SHP77 (cell line): ENCODE measurements at places on chromosomes 1 and 21.

DNA sequence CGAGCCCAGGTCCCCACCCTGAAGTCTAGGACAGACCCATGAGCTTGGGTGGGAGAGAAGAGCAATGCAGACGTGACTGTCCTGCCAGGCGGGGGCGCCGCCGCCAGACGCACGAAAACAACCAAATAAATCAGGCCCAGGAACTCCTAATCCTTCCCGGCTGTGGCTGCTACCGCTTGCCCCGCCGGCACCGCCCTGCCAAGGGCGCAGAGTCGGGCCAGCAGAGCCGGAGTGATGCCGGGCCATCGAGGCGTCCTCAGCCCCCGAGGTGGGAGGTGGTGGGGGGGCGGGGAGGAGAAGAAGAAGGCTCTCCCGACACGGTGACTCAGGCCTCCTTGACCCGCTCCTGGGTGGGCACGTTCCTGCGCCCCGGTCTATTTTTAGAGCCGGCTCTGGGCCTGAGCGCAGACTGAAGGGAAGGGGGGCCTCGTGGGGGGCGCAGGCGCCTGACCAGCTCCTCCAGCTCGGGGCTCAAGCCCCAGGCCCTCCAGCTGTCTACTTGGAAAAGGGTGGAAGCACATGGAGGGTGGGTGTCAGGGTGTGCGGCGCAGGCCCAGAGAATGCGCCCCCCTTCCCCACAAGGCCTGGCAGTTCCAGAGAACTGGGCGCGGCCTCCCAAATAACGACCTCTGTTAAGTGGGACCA, 10.7 kb upstream of the COL16A1 start:
- peak; percentile 61 for DNase-seq

- DNase-seq, result no peak
Observed at GRCh38 chr1:47926461-47926999, 70.7 kb downstream of the TRABD2B start.

- DNase-seq, result no peak
Observed at GRCh38 chr1:42317308-42317707, 17.7 kb downstream of the FOXJ3 start.

DNA sequence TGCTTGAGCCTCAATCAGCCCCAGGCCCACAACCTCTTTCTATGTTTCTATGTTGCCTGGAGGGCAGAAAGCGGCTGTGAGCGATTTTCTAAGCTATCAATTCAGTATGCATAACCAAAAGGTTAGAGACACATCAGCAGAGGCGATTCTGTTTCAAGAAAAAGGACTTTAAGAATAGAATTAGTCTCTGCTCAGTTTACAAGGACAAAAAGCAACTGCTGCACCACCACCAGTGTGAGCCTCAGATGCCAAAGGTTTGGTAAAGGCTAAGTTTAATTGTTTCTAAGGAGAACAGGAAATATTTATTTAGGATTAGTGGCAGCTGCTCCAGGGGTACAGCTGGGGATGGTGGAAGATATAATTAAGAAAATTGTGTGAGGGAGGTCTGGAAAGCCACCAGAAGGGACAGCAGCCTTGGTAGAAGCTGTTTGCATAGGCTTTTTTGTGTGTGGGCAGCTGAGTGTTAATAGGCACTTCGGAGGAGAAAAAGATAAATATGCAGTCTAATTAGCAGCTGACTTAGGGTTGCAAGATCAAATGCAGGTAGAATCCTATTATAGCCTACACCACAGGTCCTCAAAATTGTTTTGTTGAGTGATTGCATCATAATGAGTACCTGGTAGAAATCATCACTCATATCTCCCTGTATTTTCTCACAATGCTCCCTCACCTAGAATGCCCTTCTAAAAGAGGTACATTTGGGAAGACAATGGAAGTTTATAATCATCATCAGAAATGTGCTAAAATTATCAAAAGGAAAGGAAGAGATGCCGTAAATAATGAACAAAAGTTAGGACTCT, 35.8 kb downstream of the ZC3H11B start:
- peak; percentile 78 for DNase-seq

GRCh38 chr1:174643206-174643605, 195.4 kb downstream of the GPR52 start:
- no peak for DNase-seq

DNA sequence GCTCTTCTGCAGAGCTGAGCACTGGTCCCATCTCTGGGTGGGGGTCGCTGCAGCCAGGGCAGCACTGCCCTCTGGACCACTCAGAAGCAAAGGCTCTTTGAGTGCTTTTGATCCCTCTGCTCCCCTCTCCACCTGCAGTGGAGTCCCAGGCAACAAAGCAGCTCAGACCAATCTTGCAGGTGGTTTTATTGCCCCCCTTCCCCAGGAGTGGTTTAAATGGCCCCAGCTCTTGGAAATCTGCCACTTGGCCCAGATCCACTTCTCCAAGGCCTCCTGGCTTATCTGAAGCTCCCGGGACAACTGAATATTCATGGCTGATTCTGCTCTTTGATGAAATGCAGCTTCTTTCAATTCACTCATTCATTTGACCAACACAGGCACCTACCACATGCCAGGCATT, 2.7 kb downstream of the STUM start:
- DNase-seq, result peak; percentile 42

GRCh38 chr1:200880212-200880611, 7.4 kb downstream of the GPR25 start:
- DNase-seq, result no peak

DNA sequence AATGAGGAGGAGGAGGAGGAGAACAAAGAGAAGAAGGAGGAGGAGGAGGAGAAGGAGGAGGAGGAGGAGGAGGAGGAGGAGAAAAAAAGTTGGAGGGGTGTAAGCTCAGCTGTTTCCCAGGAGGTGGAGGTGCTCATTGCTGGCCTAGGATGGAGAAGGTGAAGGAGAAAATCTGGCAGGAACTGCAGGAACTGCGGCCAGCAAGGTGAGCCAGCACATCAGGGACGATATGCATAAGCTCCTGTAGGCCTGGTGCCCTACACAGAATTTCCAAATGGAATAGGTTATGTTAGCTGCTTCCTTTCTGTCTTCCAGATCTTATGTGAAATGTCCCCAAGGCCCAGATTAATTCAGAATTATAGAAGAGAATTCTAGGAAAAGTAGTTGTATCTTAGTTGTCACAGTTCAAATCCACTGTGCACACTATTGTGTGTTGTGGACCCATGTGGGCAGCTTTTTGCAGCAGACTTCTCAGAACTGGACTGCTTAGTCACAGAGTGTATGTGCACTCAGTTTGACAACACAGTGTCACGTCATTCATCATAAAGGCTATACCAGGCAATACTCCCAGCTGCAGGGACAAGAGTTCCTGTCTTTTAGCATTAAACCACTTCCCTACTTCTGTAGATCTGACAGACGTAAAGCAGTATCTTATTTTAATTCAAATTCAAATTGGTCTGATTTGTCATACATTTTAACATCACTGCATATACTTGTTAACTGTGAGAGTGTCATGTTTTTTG, 303.7 kb downstream of the HLX start:
- DNase-seq, result peak; percentile 4

- DNase-seq, result peak; percentile 53
Observed at GRCh38 chr21:36825658-36826057, 126.7 kb downstream of the SIM2 start.

GRCh38 chr1:99603699-99604560, 42.0 kb upstream of the PALMD start:
- no peak for DNase-seq

GRCh38 chr1:151819976-151820623, 11.5 kb downstream of the RORC start:
- no peak for DNase-seq

DNA sequence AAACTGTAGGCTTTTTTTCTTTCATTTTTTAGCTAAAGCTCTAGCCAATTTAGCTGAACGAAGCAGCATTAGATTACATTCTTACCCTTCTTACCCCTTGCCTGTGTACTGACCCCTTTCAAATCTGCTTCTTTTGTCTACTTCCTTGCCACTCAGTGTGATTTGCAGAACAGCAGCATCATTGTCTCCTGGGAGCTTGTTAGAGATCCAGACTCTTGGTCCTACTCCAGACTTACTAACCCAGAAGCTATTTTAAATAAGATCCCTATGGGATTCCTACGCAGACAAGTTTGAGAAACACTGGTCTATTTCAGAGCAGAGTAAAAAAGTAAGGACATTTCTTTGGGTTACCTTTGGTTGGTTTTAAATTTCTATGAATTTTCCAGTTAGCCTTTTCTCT, 13.8 kb downstream of the LRRC39 start:
- DNase-seq, result no peak

GRCh38 chr1:76268341-76268740, 193.8 kb downstream of the ST6GALNAC3 start:
- no peak for DNase-seq

GRCh38 chr21:41367301-41367944, 5.6 kb downstream of the MX2 start:
- no peak for DNase-seq

- DNase-seq, result no peak
Observed at GRCh38 chr1:61568460-61569302, 156.3 kb downstream of the TM2D1 start.

GRCh38 chr21:45551316-45551715, 9.1 kb upstream of the SLC19A1 start:
- no peak for DNase-seq

DNA sequence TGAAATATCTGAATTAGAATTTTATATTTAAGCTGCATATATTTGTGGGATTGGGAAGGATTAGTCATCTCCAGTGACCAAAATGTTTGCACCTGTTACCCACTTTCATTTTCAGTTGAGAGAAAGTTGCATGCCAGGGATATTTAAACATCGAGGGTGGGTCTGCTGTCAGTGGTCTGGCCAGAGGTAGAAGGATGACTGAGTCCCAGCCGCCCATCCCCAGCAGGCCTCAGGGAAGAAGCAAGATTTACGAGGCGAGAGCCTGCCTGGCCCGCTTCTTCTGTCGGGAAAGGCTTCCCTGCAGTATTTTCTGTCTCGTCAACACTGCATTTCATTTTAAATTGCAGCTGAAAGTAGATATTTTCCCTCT, 1.4 kb upstream of the MAN1C1 start:
- no peak for DNase-seq

DNA sequence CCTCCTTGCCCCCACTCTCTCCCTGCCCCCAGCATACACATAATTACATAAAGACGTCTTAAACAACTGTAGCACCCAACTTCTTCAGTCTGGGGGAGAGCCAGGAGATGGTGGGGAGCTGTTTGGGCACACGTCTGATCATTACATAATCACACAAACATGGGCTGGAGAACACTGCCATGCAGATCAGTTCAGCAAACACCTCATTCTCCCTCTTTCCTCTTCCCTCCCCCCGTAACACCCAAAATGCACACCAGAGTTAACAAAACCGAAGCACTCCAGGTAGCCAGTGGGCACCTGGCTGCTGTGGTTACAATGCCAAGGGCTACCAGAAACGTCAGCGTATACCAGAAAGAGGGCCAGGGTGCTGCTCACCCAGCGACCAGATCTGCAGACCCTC, 1.6 kb downstream of the HIVEP3 start:
- no peak for DNase-seq

DNA sequence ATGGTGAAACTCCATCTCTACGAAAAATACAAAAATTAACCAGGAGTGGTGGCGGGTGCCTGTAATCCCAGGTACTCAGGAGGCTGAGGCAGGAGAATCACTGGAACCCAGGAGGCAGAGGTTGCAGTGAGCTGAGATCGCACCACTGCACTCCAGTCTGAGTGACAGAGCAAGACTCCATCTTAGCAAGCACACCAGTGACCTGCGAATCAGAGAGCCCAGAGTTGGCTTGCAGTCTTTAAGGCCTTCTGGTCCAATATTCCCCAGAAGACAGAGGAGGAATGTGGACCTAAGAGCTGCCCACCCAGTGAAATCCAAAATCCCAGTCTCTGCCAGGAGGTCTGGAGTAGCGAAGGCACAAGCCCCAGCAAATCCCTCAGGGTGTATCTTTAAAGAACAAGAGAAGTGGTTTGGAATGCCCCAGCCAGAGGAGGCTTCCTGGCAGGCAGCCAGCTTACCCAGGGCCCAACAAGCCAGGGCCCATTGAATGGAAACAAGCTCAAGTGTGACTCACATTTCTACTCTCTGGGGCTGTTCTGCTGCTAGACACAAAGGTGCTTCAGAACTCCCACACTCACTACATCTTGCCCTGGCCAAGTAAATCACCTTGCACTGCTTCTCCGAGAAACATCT, 23.9 kb downstream of the GPR161 start:
- DNase-seq, result peak; percentile 69

DNA sequence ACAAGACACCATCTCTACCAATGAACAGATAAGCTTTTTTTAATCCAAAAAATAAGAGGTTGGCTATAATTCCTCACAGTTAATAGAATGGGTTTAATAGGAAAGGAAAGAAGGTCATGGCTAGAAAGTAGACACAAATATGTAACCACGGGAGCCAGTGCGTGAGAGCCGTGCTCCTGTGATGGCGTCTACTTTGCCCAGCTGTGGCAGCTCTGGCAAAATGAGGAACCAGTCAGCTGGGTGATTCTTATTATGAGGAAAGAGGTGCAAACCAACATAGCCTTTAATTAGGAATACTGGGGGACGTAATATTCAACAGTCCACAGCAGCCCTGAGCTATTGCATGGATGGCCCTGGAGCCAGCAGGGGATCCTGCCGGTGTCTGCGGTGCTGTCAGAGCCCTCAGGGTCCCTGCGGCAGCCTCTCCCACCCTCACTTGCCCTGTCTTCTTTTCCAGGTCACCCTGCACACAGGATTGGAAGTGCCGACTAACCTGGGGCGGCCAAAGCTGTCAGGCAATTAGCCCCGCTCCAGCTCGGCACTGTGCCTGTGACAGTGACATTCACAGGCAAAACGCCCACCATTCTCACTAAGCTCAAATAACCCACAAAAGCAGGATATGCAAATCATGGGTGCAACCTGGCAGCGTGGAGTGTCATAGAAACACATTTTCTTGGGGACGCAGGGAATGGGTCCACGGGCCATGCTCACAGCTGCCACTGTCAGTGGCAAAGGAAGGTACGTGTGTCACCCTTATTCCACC, 25.9 kb upstream of the GNPAT start:
- DNase-seq, result no peak

- DNase-seq, result no peak
Observed at GRCh38 chr21:39012326-39013230, 170.7 kb downstream of the PSMG1 start.

- DNase-seq, result no peak
Observed at GRCh38 chr1:5707566-5708345, 284.5 kb downstream of the NPHP4 start.

DNA sequence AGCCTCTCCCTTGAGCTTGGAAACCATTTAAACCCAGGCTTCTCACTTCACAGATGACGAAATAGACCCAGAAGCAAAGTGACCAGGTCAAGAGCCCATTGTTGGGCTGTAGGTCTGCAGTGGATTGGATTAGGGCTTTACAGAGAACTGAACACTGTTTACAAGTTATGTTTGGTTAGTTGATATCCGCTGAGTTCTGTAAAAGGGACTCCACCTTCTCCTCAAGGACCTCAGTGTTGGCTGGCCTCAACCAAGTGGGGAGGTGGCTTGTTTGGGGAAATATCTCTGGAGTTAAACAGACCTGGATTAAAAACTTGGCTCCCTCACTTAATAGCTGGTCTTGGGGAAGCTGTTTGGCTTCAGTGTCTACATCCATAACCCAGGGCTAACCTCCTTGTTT, 88.1 kb downstream of the UCK2 start:
- no peak for DNase-seq

GRCh38 chr1:66368261-66368660, 165.7 kb upstream of the SGIP1 start:
- no peak for DNase-seq
